ENCODE measurements at places on chromosomes 12 and 14.

GRCh38 chr12:42296503-42297109, 29.3 kb downstream of the ZCRB1 start:
- DNase-seq: no peak

DNA sequence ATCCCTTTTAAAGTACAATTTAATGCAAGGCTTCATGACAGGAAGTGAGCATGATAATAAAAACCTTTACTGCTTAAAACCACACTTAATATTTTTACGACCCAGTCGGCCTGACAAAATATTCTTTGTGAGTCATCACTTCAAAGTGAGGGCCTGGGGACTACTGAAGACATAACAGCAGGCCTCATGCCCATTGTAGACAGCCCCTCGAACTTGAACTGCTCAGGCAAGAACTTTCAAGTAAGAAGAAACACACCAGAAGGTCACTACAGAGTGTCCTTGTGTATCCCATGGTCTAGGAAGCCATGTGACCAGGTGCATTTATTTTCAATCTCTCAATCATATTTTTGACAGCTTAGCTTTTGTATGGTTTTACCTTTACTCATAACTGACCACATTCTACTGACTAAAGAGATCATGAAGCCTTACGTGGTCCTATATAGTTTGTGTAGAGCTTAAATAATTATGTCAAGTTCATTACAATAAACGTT, 61.4 kb upstream of the MANSC4 start:
- no peak for DNase-seq

DNA sequence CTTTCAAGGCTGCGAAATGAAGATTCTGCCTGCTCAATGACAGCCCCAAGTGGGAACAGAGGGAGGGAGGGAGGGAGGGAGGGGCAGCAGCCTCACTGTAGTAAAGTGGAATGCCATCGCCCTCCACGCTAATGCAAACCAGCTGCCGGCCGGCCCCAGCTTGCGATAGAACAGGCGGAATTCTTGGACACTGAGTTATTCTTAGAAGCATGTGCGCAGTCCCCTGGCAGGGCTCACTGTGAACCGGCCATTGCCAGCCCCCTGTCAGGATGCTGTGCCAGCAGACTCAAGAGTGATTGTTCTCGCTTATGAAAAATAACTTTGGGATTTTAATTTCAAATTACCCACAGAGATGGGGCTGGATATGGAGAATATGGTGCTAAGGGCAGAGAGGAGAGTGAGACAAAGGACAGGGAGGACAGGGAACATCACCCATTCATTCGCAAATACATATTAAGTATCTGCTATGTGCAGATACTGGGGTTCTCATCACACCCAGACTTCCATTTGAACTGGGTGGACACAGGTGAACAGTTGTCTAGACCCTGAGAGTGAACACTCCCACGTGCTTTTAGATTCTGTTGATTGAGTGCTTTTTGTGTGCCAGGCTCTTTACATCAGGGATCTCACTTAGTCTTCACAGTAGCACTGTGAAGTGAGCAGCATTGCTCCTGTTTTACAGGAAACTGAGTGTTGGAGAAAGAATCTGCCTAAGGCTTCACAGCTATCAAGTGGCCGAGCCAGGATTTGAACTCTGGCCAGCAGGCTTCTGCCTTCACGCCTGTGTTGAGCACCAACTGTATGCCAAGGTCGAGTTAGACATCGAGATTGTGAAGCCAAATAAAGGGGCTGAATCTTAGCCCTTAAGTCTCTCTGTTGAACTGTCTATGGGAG, 192.9 kb downstream of the C12orf75 start:
- DNase-seq: peak; percentile 87

GRCh38 chr12:95774311-95775045, 16.1 kb downstream of the NTN4 start:
- DNase-seq: no peak

GRCh38 chr12:102950950-102951619, 6.4 kb upstream of the ASCL1 start:
- DNase-seq: no peak

DNA sequence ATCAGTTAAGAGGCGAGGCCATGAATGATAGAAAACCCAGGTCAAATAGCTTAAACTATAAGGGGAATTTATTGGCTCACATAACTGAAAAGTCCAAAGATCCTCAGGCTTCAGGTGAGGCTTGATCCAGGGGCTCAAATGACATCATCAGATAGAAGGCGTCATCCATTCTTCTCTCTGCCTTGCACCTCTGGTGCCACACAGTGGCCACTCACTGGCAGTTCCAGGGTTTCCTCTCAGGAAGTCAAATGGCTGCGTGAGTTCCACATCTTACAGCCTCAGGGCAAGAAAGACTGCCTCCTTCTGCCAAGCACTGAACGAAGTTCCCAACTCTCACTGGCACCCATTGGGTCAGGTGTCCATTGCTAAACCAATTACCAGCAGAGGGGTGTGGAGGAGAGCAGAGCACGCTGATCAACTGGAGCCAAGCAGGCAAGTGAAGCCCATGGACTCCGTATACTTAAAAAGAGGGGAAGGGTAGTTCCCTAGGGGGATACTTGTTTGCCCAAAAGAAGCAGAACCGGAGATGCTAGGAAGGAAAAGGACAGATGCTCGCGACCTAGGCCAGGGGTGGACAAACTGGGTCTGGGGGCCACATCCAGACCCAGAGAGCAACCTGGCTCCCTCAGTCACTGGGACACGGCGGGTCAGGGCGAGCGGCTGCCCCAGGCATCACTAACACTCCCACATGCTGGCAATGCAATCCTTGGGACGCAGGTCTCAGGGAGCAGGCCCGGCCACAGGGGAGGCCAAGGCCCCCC, 69.3 kb downstream of the SERPINA3 start:
- peak; percentile 51 for DNase-seq

DNA sequence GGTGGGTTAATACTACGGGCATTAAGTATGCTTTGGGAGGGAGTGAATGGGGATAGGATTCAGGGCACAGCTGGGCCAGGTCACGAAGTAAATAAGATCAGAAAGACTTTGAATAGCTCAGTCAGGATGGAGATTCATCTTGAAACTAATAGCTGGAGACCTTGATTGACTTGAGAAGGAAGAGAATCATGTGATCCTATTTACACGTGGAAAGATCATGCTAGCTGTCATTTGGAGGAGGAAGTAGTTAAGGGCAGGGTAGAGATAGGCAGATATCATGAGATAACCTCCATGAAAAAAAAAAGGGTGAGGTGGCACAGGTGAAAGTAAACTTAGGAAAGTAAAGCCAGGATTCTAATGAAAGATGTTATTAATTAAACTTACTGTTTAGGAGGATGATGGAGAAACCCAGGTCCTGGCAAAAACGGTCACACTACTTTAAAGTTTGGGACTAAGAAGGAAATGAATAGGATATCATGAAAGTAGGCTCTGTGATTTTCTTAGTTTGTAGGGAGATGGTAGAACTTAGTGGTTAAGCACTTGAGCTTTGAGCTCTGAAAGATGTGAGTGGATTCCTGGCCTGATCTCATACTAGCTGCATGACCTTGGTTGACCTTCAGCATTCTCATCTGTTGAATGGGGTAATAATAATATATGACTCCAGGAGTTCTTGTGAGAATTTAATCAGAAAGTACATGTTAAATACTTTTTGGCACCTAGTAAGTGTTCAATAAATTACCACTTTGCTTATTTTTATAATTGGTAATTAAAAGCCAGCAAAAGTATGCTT, 439.0 kb downstream of the NRXN3 start:
- no peak for DNase-seq

DNA sequence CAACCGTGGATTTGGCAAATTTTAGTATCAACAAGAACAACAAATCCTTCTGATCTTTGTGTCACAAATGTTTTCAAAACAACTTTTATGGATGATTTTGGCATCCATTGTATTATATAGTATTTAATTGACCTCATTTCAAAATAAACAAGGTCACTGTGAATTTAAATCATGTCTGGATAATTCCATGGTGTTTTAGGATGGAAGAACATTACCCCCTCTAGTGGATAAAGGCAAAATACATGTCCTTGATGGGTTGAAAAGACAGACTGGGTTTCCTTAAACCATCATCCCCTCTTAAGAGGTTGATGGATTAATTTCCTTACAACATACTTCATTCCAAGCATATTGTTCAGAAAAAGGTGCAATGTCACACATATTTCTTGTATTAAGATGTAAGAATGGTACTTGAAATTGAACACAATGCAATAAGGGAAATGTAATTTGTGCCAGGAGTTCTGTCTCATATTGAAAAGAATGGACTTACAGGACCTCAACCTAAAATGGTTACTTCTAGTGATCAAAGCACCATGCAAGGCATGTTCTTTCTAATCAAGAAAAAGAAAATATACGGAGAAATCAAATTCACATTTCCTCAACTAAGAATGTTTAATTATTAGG, 352.0 kb downstream of the BCAT1 start:
- DNase-seq: no peak

GRCh38 chr12:112823582-112824149, 32.1 kb downstream of the RPH3A start:
- no peak for DNase-seq

GRCh38 chr12:19200261-19200660, 70.7 kb downstream of the PLEKHA5 start:
- DNase-seq: no peak

- DNase-seq: no peak
Observed at GRCh38 chr12:14956024-14956891, 5.1 kb downstream of the ARHGDIB start.

DNA sequence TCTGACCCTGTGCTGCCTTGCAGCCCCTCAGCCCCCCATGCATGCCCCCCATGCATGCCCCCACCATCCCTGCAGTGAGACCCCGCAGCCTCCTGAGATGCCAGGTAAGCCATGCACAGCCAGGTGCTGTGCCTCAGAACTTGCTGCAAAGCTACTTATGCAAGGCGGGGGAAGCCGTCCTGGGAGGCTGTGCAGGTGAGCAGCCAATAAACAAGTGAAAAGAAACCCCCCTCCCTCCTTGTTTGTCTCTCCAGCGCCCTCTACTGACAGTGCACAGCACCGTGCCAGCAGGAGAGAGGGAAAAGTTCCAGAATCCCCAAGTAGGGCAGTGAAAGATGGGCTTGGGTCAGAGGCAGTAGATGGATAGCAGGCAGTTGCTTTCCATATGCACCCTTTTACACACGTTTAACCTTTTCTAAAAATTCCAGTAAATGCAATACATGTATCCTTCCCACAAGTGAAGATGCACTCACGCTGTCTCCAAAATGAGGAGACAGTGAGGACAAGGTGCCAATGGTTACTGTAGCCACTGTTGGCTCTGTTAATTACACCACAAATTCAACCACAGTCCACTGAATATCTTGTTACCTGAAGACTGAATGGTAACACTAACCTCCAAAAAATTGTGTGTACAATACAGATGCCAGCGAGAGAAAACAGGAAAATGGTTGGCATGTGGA, 18.0 kb downstream of the TNFAIP2 start:
- no peak for DNase-seq

GRCh38 chr12:29346769-29347421, 34.1 kb downstream of the ERGIC2 start:
- DNase-seq: no peak

GRCh38 chr14:92933481-92933880, 10.5 kb downstream of the CHGA start:
- no peak for DNase-seq

- DNase-seq: no peak
Observed at GRCh38 chr12:92624236-92624635, 78.6 kb upstream of the PLEKHG7 start.

GRCh38 chr12:108815369-108815768, 42.0 kb downstream of the SSH1 start:
- peak; percentile 35 for DNase-seq

- no peak for DNase-seq
Observed at GRCh38 chr12:52323001-52323400, 1.8 kb upstream of the KRT83 start.
